ENCODE measurements at places on chromosomes 13 and 19. TPM values are rescaled to one million over a fixed set of nuclear protein-coding genes. Genes with fewer than 3 reads are reported as not detected.

The PLPPR3 gene
- total RNA-seq = 4.1 TPM

The CRLF1 gene
- 1.9 TPM for total RNA-seq

The ALKBH7 gene
- 38.7 TPM for total RNA-seq

The IGFL1 gene
- total RNA-seq = 1.3 TPM

The ZNF491 gene
- not detected for total RNA-seq

The ZNF470 gene
- 1.6 TPM for total RNA-seq

The GPR12 gene
- total RNA-seq = not detected

The WDR88 gene
- total RNA-seq = not detected

The DDX49 gene
- 49.1 TPM for total RNA-seq

The SULT2A1 gene
- total RNA-seq = not detected

The FGF22 gene
- total RNA-seq = 0.62 TPM

The C3 gene
- total RNA-seq = 41.5 TPM

The CGB7 gene
- total RNA-seq = 0.80 TPM

The CEACAM16 gene
- total RNA-seq = 0.08 TPM

The OR7C1 gene
- total RNA-seq = not detected

The UBL3 gene
- 7.4 TPM for total RNA-seq

The ZNF439 gene
- not detected for total RNA-seq

The MEIS3 gene
- total RNA-seq = 29.4 TPM

The GIPC3 gene
- total RNA-seq = 0.24 TPM

The CCDC61 gene
- total RNA-seq = 6.1 TPM

The ZNF98 gene
- not detected for total RNA-seq

The APOC4 gene
- total RNA-seq = not detected

The KLF16 gene
- total RNA-seq = 29.1 TPM

The ACTMAP gene
- total RNA-seq = 17.8 TPM

The ASPDH gene
- total RNA-seq = not detected

The PLIN4 gene
- total RNA-seq = 0.27 TPM
